ENCODE measurements at places on chromosomes 4 and X.

DNA sequence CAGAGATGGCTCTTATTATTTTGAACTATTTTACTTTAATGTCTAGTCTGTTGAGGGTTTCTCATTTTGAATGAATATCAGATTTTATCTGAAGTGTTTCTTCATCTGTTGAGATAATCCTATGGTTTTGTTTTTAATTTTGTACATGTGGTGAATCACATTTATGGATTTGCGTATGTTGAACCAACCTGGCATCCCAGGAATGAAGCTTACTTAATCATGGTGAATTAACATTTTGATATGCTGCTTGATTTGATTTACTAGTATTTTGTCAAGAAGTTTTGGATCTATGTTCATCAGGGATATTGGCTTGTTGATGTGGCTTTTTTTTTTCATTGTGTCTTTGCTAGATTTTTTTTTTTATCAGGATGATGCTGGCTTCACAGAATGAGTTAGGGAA lies 2390.9 kb downstream of the PCDH7 start:
- DNase-seq: no peak

- DNase-seq: no peak
Observed at GRCh38 chr4:112279025-112279881, 6.5 kb downstream of the TIFA start.

DNA sequence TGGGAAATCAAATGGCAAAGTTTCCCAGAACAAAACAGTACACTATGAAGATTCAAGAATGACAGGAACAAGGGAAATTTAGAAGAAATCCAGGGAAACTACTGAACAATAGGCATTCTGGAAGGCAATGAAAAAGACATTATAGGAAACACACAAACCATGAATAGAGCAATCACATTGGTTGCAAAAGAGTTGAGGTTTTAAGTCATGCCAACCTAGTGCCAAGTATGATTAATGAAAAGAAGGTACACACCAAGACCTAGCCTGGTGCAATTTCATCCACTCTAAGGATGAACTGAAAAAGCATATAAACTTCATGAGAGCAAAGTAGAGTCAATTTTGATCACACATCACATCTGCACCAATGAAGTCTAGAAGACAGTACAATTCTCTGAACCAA lies 326.9 kb downstream of the PDHA2 start:
- DNase-seq: no peak

GRCh38 chr4:127870281-127870680 lies 10.4 kb upstream of the PLK4 start:
- no peak for DNase-seq

- no peak for DNase-seq
Observed at GRCh38 chr4:1200425-1201035, 28.1 kb upstream of the SPON2 start.

DNA sequence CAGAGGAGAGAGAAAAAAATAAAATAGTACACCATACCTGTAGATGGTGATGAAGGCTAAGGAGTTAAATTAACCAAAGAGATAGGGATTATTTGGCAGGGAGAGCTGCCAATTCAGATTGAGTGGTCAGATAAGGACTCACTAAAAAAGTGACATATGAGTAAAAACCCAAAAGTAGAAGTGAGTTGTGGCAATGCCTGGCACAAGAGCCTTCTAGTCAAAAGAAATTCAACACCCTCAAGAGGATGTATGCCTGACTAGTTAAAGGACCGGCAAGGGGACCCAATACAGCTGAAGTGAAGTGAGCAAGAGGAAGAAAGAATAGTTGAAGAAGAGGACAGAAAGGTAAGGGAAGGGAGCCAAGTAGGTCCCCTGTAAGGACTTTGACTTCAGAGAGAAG lies 34.9 kb downstream of the ELF2 start:
- no peak for DNase-seq

- DNase-seq: no peak
Observed at GRCh38 chrX:5683996-5684395, 544.7 kb downstream of the NLGN4X start.

DNA sequence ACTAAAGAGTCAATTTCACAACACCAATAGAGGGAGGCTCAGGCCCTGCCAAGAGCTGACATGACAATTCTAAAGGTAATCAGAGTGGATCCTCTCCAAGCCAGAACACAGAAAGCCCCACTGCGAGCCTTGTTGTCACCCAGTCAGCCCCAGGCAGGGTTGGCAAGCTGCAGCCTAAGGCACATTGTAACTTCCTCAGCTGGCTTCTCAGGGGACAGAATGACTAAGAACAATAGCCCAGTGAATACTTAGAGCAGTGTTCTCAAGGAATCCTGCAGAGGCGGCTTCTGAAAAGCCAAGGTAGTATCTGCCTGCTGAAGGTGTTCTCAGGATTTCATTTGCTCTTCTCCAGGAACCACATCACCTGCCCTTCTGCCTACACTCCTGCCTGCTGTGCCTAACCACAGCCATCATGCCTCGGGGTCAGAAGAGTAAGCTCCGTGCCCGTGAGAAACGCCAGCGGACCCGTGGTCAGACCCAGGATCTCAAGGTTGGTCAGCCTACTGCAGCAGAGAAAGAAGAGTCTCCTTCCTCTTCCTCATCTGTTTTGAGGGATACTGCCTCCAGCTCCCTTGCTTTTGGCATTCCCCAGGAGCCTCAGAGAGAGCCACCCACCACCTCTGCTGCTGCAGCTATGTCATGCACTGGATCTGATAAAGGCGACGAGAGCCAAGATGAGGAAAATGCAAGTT lies at the start of gene MAGEB4:
TSS of gene MAGEB4 (plus strand) at position 277 of the 692 bp plus-strand sequence. CDS start at position 413, 136 bp downstream.
- DNase-seq: no peak

GRCh38 chr4:26766141-26766540 lies 94.5 kb upstream of the STIM2 start:
- DNase-seq: no peak

DNA sequence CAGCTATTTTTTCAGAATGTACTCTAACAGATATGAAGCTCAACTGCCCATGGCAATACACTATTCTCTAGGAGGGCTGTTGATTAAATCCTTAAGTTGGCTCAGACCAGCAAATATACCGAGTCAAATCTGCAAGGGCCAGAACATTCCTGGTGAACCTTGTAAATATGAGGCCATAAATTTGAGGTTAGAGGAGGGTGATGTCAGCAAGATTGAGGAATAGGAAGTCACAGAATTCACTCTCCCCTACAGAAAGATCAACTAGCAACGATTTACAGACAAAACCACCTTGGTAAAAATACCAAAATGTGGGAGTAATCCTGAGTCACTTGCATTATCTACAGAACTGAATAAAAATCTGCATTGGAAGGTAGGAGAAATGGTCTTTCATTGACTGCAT lies 399.3 kb downstream of the GPM6A start:
- DNase-seq: no peak

- DNase-seq: peak; percentile 28
Observed at GRCh38 chrX:19372170-19372546, 28.4 kb downstream of the PDHA1 start.

DNA sequence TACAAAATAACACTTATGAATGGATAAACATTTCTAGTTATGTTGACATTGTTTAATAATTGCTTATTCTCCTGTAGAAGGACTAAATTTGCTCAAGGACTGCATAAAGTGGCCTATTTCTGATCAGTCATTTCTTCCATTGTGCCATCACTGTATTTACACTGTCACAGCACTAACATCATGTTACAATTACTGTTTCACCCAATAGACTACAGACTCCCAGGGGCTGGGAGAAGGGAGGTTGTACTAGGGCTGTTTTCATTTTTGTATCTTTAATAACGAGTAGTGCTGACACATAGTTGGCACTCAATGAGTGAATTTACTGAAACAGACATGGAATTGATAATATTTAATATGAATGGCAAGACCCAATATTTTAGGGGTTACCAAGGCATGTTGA lies 139.5 kb downstream of the SLC10A7 start:
- DNase-seq: no peak

DNA sequence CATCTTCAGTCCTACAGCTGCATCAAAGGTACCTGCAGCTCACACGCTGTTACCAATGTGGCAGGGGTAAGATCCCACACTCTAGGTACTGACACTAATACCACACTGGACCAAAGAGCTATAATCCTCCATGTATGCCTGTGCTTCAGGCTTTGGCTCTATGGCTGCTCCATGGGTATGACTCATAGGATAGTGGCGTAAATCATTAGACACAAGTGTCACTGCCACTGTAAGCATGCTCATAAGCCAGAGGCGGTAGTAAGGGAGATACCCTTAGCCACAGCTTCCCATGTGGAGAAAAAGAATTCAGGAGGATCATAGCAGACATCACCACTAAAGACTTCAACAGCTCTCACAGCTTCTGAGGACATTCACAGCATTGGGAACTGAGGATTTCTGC lies 287.5 kb downstream of the ACTRT1 start:
- DNase-seq: no peak

DNA sequence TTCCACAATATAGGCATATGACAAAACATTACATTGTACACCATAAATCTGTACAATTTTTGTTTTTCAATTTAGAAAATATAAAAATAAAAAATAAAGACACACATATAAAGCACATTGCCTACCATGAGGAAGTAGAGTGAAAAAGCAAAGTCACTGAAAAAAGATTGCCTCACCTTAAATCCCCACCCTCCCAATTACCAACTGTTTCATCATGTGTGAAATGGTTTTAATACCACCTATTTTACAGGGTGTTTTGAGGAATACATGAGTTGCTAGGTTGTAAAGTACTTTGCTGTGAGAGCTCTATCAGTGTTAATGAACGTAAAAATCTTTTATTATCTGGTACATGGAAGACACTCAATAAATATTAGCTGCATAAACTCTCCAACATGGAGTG lies 373.6 kb upstream of the NDST3 start:
- DNase-seq: no peak

GRCh38 chr4:94635177-94635576 lies 122.6 kb upstream of the BMPR1B start:
- DNase-seq: no peak

GRCh38 chrX:72360326-72360725 lies 54.6 kb upstream of the CITED1 start:
- DNase-seq: no peak

DNA sequence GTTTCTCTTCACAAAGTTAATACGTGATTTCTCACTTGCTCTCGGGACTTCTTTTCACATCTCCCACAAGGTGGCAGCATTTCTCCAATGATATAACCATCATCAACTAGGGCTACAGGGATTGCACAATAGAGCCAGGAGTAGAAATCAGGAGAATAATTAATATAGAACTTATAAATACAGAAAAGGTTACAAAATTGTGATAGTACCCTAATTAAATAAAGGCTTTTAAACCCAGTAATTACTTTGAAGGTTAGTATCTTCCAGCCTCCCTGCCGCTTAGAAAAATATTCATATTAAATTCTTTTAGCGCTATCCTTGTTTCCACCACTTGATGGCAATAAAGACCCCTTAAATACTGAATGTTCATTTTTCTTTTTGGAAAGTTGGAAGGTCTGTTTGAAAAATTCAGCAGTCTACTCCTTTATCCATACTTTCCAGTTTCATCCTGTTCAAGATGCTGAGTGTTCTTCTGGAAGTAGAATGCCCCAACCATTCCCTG lies 65.8 kb downstream of the RASGEF1B start:
- peak; percentile 52 for DNase-seq

- no peak for DNase-seq
Observed at GRCh38 chrX:13661735-13662288, 8.9 kb downstream of the TCEANC start.

DNA sequence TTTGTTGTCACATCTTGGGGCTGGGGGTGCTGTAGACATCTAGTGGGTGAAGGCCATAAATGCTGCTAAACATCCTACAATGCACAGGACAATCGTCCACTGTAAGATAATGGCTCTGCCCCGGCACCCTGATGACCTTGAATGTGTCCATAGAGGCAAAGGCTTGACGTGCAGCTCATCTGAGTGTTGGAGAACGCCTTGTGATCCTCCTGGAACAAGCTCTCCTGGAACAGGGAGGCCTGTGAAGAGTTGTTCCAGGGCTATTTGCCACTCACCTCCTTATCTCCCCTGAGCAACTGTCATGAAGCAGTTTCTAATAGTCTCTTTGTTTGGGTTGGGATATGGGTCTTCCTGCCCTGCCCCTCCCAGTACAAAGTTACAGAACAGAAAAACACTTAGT lies 15.2 kb upstream of the PCYT1B start:
- DNase-seq: no peak

GRCh38 chr4:153257151-153257620 lies 52.9 kb downstream of the TRIM2 start:
- no peak for DNase-seq

DNA sequence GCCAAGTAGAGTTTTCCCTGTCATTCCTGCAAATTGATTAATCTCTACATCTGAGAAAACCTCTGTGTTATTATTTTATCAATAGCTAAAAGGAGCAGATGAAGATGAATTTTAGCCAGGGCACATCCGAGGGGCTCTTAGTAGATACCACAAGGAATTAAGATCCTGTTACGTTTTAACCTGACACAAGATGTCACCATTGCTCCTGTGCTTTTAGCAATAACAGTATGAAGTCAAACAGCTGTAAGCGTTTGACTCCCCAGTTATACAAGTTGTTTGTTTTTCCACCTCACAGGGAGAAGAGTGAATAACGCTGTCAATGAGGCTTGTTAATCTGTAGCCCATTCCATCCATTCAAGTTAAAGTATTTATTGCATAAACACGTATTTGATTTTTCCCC lies 76.0 kb upstream of the AP1S2 start:
- peak; percentile 12 for DNase-seq

DNA sequence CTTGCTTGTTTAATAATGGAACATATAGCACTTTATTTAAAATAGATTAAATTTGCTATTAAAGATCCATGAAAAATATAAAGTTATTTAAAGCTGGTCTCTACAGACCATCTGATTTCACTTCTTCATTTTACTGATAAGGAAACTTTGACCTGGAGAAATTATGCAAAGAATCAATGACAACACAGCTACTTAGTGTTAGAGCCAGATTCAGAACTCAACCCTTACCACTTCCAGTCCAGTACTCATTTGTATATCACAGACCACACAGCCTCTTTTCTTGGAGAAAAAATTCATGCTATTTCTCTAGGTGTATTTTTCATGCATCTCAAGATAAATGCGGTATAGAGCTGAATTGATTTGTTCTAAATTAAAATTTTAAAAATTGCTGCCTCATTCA lies 34.0 kb downstream of the WDFY3 start:
- DNase-seq: no peak

GRCh38 chr4:8270912-8271815 lies 1.6 kb downstream of the HTRA3 start:
- no peak for DNase-seq

- no peak for DNase-seq
Observed at GRCh38 chr4:68433582-68433981, 13.7 kb upstream of the TMPRSS11E start.

DNA sequence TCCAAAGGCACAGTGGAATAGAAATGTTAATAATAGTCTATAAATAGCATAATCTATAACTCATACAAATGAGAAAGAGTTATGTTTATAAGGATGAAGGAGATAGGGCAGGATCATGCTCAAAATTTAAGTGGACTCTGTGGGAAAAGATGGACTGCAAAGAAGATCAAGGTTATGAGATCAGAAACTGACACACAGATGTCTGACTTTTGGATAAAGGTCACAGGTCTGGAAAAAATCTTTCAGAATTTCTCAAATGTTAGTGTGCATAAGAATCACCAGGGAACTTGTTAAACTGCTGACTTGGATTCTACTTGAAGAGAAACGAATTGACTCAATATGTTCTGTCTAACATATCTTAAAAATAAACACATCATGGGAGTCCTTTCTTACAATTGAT lies 104.1 kb downstream of the FSTL5 start:
- DNase-seq: no peak

GRCh38 chr4:184280591-184281071 lies 63.0 kb upstream of the ENPP6 start:
- no peak for DNase-seq

- DNase-seq: peak; percentile 49
Observed at GRCh38 chr4:19748519-19749479, 502.9 kb upstream of the SLIT2 start.

GRCh38 chr4:151359576-151359975 lies 34.2 kb upstream of the SH3D19 start:
- no peak for DNase-seq

- DNase-seq: no peak
Observed at GRCh38 chr4:5750946-5751665, 40.1 kb downstream of the EVC start.
